ENCODE measurements at places on chromosomes 7 and 10.

- DNase-seq = peak; percentile 11
Observed at GRCh38 chr7:99860281-99861127, 16.3 kb downstream of the OR2AE1 start.

- no peak for DNase-seq
Observed at GRCh38 chr10:5525561-5526341, 990 bp downstream of the CALML3 start.

GRCh38 chr7:1227071-1227804 is 5.4 kb upstream of the UNCX start:
- DNase-seq = no peak

DNA sequence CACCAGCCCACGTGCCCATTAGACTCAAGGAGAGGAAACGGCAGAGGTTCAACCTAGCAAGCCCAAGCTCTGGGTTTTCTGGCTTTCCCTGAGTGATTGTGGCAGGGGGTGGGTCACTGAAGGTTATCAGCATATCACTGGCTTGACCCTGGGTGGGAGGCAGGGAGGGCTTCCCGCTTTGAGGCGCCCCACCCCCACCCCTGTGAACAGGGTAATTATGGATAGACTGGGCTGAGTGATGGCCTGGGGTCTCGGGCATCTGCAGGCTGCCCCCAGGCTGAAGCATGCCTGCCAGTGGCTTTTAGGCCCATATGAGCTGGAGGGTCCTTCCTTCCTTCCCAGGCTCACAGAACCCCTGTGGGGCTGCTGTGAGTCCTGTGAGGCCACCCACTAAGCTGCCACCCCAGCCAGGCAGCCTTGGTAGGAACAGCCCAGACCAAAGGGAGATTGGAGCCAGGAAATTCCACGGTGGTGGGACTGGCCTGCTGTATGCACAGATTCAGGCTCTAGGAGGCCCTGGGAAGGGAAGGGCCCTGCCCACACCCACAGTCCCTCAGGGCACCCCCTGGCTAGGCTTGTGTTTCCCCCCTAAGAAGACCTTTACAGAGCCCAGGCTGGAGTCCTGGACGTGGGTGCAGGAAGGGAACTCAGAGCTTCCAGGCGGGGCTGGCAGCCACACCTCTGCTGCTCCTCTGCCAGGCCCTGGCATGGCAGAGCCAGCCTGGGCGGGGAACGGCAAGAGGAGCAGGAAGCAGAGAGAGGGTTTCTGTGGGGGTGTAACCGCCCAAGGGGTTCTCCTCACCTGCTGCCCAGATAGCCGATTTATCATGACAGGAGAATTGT is 33.1 kb downstream of the GPRIN2 start:
- no peak for DNase-seq

DNA sequence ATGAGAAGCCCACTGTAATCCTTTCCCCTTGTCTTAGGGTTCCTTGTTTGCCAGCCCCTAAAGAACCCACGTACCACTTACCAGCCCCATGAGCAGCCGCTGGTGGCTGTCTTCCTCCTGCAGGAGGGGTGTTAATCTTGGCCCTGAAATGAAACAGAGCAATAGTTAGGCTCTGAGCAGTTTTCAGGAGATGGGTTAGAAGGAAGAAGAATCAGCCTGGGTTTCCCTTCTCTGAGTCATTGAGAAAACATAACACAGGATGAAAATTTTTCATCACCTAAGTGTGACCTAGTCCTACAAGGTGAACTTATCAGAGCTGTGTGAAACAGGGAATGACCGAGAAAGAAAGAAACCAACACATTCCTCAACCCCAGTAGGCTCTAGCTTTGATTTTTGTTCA is 90.0 kb downstream of the GSAP start:
- DNase-seq = no peak
